COR-L47 (cell line): ENCODE measurements at places on chromosomes 2 and 18.

- DNase-seq = no peak
Measured at GRCh38 chr2:62944362-62944761, 106.3 kb upstream of the OTX1 start.

DNA sequence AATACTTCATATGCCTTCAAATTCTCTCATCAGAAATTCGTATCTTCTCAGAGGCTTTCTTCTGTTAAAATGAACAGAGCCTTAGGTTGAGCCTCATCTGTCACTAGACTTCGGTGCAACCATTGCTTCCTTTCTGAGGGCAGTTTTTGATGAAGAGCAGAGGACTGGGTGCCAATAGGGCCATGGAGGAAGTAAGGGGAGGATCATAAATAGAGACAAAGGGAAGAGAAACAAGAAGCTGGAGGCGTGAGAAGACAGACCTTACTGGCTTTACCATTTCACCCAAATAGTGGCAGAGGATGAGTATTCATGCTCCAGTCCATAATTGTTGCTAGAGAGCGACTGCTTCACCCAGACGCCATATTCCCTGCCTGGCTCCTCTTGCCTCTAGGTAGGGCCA lies 215.6 kb upstream of the PKDCC start:
- no peak for DNase-seq

DNA sequence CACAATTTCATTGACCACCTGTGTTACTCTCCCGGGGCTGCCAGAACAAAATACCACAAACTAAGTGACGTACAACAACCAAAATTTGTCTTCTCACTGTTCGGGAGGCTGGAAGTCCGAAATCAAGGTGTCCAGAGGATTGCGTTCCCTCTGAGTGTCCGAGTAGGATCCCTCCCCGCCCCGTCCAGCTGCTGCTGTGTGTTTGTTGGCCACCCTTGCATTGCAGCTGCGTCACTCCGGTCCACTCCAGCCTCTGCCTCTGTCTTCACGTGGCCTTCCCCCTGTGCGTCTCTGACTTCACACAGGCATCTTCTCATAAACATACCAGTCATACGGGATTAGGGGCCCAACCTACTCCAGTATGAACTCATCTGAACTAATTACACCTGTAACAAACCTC lies 251.8 kb upstream of the SMIM21 start:
- DNase-seq = no peak

GRCh38 chr2:20625491-20626391 lies 25.2 kb downstream of the HS1BP3 start:
- peak; percentile 14 for DNase-seq

- DNase-seq = no peak
Measured at GRCh38 chr2:25280051-25280687, 61.6 kb downstream of the DNMT3A start.

GRCh38 chr2:144441711-144442141 lies 78.2 kb downstream of the ZEB2 start:
- no peak for DNase-seq

- DNase-seq = no peak
Measured at GRCh38 chr2:42118754-42119569, 50.2 kb upstream of the EML4 start.

DNA sequence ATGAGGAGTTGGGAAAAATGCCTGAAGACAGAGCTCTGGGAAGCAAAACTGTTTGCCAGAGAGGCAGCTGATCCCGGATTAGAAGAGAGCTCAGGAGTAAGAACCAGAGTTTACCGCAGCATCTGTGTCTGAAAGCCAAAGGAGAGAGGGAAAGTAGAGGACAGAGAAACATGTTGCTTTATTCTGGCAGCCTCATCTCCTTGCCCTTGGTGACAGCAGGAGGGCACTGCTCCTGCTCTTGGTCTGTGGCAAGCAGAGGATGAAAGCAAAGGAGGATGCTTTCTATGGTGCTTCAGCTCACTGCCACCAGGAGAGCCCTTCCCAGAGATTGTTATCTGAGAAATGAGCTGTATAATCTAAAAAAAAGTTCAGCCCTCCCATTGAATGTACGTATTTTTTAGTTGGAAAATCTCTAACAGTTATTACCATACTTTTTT lies 7.7 kb downstream of the SLC1A4 start:
- no peak for DNase-seq

DNA sequence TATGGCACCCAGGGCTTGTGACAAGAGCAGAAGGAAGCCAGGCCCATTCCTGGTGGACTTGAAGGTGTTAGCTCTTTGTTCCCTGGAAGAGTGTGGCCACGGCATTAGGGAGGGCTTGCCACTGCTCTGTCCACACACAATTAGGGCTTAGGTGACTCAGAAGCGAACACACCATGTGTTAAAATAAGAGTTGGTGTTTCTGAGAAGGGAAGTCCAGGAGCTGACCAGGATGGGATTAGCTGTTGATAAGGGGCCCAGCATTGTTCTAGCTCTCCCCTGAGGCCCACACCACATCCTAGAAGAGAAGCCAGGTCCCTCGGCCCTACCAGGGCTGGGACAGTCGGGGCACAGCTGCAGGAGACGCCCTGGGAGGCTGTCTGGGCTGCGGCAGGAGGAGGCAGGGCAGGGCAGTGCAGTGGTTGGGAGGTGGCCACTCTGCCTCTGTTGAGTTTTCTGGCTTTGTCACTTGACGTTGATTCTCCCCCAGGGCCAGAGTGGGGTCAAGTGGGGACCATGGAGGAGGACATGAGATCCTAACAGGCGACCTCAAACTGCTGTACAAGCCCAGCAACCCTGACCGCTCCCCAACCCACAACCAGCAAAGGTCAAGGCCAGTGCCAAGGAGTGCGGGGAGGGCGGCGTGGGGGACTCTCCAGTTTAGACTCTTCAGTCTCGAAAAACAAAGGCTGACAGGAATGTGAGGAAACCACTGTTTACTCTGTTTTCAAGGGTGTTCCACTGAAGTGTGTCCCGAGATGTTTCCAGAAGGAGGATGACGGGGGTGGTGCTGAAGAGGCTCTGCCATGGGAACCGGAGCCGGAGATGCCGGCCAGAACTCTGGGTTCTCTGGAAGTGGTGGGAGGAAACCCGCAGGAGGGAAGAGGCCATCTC lies 16.8 kb downstream of the GNLY start:
- no peak for DNase-seq

- DNase-seq = no peak
Measured at GRCh38 chr2:64153811-64154210, 9.6 kb upstream of the PELI1 start.

DNA sequence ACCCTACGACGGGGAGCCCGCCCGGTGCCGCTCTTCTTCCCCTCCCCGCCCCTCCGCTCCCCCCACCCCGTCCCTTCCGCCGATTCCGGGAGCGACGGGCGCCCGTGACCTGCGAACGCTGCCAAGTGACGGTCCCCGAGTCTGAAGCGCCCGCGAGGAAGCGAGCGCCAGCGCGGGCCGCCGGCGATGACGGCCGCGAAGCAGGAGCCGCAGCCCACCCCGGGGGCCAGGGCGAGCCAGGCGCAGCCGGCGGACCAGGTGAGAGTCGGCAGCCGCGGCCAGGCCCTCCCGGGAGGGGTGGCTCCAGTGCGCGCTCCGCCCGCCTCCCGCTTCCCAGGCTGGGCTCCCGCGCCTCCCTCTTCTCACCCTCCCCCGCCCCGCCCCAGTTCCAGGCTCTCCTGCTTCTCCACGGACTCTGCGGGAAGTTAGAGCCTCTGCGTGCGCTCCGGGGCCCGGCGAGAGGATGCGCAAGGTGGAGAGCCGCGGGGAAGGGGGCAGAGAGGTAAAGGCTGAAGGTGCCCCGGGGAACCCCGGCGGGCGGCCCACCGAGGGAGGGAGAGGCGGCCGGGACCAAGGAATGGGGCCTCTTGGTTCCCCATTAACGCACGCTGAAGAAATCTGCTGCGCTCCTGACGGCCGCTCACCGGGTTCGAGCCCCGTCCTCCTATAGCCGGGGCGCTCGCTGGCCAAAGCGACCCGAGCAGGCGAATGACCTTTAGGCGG lies 719.5 kb downstream of the DPP10 start:
- peak; percentile 76 for DNase-seq

GRCh38 chr18:63131106-63131958 lies 188.2 kb downstream of the BCL2 start:
- peak; percentile 55 for DNase-seq

GRCh38 chr2:191297033-191297432 lies 51.8 kb downstream of the MYO1B start:
- DNase-seq = no peak

DNA sequence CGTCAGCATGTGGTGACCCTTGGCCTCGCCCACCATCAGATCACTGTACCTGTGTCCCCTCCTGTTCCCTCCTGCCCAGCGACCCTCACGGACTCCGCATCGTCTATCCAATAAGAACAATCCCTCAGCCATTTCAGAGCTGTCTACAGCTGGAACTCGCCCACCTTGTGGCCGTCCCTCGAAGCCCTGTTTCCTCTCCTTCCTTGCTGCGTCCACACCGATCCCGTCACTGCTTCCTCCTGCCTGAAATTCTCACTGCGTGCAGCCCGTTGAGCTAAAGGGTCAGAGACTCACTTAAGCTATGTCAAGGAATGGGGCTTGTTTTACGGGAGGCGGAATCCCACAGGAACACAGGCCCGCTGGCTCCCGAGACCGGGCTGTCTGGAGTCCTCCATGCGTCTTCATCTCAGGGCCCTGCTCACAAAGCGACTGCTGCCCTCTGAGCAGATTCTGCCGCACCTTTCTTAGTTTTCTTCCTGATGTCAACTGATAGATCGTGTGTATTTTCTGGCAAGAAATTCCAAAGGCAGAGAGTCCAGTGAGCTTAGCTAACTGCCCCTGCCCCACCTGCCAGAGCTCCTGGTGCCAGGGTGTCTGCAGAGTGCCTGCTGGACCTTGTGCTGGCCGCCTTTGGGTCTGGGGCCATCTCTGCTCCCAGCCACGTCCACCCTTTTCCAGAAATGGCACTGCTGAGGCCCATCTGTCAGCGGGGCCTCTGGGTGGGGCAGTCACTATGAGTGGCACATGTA lies 35.3 kb downstream of the KLHL29 start:
- no peak for DNase-seq

DNA sequence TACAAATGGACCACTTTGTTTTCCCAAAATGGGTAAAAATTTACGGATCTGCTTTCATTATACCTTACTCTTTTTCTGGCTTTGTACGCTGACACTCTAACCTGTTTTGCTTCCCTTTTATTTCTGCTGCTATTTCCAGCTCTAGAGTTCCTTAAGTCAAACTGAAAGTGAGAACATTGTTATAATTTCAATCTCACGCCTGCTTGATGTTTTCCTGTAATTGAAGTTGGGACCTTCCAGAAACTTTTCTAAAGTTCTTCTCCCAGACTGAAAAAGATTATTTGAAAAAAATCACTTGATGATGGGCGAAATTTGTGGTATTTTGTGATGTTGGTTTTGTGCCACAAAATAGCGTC lies 1.8 kb downstream of the GLS start:
- no peak for DNase-seq

- no peak for DNase-seq
Measured at GRCh38 chr2:63500398-63500797, 87.9 kb downstream of the WDPCP start.

- no peak for DNase-seq
Measured at GRCh38 chr18:8366070-8366469, 243.2 kb upstream of the RAB12 start.

DNA sequence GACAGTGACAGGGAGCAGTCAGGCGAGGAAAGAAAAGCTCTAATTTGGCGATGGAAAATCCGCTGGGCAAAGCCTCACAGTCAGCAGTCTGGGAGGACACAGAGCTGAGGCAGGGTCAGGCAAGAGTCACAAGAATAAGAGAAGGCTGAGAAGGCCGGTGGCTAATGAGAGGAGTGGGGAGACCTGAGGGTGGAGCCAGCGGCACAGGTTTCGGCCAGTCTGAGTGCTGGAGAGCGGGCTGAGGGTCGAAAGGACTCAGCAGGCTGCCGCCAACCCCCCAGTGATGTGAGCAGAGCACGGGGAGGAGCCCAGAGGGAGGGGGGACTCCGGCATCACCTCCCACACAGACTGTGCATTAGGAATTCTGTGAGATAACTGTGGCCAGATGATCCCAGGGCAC lies 500.6 kb upstream of the MYT1L start:
- DNase-seq = no peak

DNA sequence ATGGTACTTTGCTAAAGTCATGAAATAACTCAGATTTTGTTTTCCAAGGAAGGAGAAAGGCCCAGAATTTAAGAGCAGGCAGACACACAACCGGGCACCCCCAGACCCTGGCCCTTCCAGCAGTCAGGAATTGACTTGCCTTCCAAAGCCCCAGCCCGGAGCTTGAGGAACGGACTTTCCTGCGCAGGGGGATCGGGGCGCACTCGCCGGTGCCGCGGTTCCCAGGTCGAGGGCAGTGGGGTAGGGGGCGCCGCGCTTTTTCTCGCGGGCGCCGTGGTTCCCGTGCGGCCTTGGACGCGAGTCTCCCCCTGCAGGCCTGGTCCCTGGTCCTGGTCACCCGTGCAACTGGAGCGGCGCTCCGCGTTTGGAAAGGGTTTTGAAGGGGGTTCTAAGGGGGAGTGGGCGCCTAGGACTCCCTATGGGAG lies 1.2 kb downstream of the ZNF236 start:
- no peak for DNase-seq

DNA sequence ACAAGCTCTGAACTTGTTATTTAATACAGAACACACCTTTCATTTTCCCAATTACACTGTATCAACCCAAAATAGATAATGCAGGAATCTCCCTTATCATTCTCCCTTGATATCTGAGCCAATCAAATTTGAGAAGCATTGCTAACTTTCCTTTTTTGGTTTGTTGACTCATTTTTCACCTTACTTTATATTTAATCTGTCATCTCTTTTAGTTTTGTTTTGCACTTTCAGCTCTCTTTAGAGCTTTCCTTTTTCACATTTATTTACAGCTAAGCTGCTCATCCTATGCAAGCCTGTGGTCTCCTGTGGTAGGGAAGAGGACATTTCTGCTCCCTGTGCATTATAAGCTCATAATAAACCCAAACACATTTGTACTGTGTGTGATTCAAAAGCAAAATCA lies 50.1 kb downstream of the ITGAV start:
- no peak for DNase-seq

DNA sequence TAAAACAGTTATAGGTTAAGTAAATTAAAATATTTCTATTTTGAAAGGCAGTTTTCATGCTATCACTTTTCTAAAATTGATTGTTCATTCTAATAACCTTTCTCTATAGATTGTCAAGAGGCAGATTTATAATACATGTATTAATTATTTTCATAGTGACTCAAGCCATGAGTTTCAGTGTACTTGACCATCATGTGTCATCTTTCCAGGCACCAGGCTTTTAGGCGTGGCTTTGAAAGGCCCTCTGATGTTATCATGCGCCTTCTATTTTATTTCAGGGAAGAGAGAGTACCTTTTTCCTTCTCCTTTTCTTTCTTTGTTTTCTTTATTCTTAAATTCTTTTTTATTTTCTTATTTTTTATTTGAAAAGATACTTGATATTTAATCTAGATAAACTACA lies 128.3 kb upstream of the ETAA1 start:
- no peak for DNase-seq
